Osteoblast (primary cell): ENCODE measurements at places on chromosomes 1 and 21.

DNA sequence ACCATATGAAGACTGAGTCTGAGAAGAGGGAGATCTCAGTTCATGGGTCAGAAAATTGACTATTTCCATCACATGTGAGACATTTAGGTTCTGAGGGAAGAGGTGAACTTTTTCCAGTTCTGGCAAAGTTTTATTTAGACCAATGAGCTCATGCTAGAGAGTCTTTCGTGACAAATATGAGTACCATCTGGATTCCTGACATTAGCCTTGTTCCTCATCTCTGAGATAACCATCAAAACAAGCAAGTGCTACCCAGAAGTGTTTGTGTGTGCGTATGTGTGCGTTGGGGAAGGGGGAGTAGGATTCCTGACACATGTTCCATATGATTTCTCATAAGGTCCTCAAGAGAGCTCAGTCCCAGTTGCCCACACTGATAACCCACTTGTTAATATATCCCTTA is 120.6 kb downstream of the FASLG start:
- DNase-seq: no peak

- no peak for DNase-seq
Measured at GRCh38 chr21:25791319-25791718, 56.5 kb downstream of the GABPA start.

- DNase-seq: peak; percentile 85
Measured at GRCh38 chr1:16020325-16020724, 1.5 kb upstream of the CLCNKA start.

GRCh38 chr1:111221633-111222291 is 5.8 kb upstream of the CHI3L2 start:
- DNase-seq: no peak

DNA sequence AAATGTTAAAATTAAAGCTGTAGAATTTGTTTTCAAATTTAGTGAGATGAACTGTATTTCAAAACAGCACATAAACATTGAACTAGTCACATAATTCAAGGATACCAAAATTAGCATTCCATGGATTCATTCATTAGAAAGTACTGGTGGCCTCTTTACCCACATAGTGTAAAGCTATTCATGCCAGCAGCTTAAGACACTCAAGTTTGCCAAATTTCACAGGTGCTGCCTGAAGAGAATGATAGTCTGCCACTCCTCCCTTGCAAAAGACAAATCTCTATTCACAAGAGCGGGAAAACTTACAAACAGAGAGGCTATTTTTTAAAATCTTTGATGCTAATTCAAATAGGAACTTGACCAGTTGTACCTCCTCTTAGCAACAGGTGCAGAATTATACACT is 337.0 kb downstream of the BRINP3 start:
- no peak for DNase-seq

DNA sequence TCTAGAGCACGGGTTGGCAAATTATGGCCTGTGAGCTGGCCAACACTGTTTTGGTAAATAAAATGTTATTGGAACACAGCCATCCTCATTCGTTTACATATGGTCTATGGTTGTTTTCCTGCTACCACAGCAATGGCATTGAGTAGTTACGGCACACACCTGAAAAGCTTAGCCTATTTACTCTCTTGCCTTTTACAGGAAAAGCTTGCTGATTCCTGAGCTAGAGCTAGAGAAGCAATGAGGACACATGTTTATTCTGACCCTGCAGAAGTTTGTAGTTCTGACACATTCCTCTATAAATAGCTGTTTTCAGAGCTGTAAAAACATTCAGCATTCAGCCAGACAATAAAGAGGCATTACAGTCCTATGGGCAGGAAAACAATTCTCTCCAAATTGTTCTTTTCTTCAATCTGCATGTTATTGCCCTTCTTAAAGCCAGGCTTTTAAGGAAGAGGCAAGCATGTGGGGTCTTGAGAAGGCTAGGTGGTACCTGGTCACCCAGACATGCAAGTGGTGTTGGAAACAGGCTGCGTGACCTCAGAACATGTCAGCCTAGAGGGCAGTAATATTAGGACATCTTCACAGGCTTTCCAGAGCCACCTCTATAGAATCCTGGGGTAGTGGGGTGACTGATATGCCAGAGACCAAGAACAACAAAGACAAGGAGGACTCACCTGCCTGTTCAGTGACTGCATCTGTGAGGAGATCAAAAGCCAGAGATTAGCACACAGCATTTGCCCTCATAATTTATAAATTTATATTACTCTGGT is 1.6 kb downstream of the FCRL2 start:
- no peak for DNase-seq
